NCI-H1417 (cell line): ENCODE measurements at places on chromosomes 6 and 20.

DNA sequence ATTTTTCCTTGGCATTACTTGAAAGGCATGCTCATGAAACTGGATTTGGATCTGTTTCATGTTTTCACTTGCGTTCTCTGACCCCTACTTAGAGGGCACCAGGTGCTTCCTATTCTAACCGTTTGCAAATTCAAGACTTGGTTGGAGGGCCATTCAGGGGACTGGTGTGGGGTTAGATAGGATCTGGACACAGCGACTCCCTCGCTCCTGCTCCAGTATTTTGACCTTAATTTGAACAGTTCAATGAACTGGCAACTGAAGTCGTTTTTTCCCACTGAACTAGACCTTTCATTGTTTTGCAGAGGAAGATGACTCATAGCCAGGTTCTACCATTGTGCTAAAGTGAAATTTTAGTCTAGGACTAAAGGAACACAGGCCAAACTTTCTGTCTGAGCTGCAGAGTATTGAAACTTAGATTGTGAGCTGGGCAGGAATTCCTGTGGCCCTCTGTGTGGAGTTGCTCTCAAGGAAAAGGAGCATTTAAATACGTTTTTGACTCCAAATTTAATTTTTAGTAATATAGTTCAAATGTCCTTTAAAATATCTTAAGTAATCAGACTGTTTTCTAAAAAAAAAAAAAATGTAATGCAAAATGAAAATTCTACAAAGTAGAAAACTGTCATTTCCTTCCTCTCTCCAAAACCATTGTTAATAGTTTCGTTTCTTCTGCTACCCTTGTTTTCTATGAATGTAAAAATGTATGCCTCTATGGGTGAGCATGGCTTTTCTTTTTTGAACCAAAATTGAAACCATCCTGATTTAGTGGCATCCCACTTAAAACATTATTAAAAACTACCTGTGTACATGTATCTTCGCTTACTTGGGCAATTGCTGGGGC is 64.8 kb downstream of the UTRN start:
- DNase-seq, result no peak

- DNase-seq, result no peak
Observed at GRCh38 chr6:92979281-92979680, 440.1 kb downstream of the EPHA7 start.

DNA sequence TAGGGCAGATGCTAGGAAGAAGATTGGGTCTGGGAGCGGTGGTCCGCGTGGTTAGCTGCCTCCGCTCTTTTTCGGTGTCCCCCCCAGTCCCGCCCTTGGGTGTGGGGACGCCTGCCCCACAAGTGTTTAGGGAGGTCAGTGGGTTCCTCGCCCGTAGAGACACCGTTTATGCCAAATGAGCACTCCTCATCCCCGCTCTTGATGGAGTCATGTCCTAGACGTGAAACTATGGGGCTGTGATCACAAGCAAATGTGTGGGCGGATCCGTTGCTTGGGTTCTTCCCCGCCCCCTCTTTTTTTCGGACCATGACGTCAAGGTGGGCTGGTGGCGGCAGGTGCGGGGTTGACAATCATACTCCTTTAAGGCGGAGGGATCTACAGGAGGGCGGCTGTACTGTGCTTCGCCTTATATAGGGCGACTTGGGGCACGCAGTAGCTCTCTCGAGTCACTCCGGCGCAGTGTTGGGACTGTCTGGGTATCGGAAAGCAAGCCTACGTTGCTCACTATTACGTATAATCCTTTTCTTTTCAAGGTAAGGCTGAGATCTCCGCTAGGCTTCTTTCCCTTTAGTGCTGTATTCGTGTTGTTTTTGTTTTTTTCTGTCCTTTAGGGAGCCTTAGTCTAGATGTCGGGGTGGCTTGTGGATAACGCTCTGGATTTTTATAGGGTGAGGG is at the start of gene HSP90AB1:
TSS of gene HSP90AB1 (plus strand) at position 439 of the 675 bp plus-strand sequence. CDS start 1,529 bp downstream, outside the sequence.
- DNase-seq, result peak; percentile 97

DNA sequence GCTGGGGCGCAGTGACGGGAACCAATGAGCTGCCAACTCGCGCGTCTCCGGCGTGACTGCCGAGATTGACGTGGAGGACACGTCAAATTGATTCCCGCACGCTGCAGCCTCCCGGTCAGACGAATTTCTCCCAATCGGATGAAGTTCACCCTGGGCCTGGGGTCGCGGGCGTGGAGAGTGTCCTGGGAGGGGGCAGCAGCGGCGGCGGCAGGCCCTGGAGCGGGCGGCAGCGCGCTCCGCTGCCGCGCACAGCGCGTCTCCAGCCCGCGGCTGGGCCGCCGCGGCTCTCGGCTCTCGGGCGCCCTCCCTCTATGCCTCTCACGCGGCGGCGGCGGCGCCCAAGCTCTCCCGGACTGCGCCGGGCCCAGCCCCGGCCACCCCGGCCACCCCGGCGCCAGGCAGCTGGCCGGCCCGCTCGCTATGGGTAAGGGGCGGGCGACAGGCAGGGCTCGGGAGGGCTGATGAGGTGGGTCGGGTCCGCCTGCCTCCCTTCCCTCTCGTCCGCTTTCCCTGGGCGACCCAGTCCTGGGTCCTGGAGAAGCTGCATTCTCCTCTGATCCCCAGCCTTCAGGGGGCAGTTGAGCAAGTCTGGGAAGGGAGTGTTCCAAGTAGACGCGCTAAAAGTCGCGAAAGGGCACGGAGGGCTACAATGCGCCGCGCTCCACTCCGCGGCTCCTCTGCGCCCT is at the start of gene PAX1:
TSS of gene PAX1 (plus strand) at position 90 of the 686 bp plus-strand sequence. CDS start at position 139, 49 bp downstream.
- no peak for DNase-seq

- DNase-seq, result peak; percentile 77
Observed at GRCh38 chr20:43681468-43681942, 14.6 kb downstream of the MYBL2 start.

GRCh38 chr6:90905351-90905750 is 318.5 kb upstream of the MAP3K7 start:
- peak; percentile 1 for DNase-seq

- DNase-seq, result no peak
Observed at GRCh38 chr6:121770943-121771342, 335.5 kb downstream of the GJA1 start.

DNA sequence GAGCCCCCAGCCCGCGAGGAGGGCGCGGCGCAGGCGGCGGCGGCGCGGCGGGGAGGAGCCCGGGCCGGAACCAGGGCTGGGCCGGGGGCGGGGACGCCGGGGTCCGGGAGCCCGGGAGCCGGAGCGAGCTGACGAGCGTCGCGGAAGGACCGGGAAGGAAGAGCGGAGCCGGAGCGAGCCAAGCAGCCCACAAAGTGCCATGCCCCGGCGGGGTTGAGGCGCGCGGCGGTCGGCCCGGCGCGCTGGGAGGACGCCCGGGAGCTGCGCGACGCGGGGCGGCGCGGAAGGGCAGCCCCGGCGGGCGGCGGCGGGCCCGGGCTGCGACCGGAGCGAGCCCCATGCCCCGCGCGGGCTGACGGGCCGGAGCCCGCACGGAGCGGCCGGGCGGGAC is 289 bp downstream of the FOXP4 start:
- DNase-seq, result peak; percentile 72

GRCh38 chr20:43832096-43832816 is 82.4 kb upstream of the TOX2 start:
- DNase-seq, result no peak

DNA sequence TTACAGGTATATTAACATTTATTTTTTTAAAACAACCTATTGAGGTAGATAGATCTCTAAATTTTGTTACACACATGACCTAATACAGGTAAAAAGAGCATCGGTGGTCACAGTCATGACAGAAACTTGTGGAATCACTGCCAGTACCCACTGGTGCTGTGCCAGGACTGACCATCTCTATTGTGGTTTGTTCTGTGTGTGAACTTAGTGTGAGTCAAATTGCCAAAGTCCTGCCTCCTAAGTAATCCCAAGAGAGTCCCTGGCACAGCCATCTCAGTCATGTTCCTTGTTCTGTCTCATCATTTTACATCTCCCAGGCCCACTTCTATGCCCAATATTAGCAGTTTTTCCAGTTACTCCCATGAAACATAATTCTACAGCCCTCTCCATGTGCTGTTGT is 21.4 kb downstream of the GSTA2 start:
- no peak for DNase-seq

- DNase-seq, result no peak
Observed at GRCh38 chr20:49821870-49822331, 9.3 kb downstream of the SLC9A8 start.

DNA sequence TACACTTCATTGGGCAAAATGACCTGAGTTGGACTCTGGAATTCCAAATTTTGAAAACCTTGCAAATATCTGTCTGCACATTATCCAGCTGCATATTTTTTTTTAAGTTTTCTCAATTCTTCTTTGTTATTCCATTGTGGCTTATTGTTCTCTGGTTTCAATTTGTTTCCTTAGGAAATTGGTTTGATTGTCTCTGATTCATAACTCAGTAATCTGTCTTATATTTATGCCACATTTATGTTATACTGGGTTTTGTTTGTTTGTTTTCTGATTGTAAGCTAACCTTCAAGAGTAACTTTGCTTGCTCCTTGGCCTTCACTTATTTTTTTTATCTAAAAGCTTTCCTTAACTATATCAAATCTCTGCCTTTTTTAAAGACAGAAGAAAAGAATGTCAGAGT is 193.3 kb upstream of the PLCB4 start:
- DNase-seq, result no peak

- no peak for DNase-seq
Observed at GRCh38 chr20:38573413-38573812, 7.6 kb upstream of the ADIG start.

- no peak for DNase-seq
Observed at GRCh38 chr20:1872459-1873097, 22.6 kb upstream of the SIRPA start.

- no peak for DNase-seq
Observed at GRCh38 chr6:170223718-170224693, 66.9 kb downstream of the DLL1 start.

- no peak for DNase-seq
Observed at GRCh38 chr20:39897781-39898466, 791.1 kb downstream of the MAFB start.

- no peak for DNase-seq
Observed at GRCh38 chr6:52910091-52910490, 593 bp upstream of the GSTA3 start.

GRCh38 chr6:169684056-169684455 is 17.8 kb downstream of the WDR27 start:
- DNase-seq, result no peak

GRCh38 chr6:33174784-33175183 is 17.5 kb downstream of the COL11A2 start:
- no peak for DNase-seq

DNA sequence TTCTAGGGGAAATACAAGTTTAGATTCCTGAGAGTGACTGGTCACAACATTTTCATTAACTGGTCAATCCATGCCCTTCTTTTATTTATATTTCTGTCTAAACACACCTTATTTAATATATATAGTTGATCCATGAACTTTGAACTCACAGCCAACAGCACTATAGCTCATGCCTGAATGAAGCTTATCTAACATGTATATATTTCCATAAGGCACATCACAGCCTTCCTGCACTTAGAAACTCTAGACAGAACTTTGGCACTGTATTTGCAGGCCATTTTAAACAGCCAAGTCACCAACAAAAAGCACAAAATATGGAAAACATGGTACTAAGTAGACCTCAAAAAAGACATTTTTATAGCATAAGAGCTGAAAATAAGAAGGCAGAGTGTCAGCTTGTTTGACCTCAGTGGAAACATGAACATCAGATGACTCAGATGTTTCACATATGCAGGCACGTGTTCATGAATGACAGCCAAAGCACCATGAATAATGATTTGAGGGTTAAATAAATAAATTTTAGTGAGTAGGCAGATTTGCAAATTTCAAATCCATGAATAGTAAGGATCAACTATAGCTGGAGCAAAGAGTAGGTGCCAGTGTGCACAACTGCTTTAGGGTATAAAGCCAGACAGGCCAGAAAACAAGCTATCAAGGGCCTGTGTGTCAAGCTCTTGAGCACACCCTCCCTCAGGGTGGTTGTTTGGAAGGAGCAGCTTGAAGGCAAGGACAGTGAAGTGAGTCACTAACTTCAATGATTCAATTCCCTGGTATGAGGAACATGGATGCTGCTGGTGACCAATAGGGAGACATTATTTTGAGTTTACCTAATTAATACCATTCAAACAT is 88.9 kb upstream of the NT5E start:
- DNase-seq, result peak; percentile 13

- DNase-seq, result no peak
Observed at GRCh38 chr6:46451343-46451742, 39.9 kb downstream of the RCAN2 start.

DNA sequence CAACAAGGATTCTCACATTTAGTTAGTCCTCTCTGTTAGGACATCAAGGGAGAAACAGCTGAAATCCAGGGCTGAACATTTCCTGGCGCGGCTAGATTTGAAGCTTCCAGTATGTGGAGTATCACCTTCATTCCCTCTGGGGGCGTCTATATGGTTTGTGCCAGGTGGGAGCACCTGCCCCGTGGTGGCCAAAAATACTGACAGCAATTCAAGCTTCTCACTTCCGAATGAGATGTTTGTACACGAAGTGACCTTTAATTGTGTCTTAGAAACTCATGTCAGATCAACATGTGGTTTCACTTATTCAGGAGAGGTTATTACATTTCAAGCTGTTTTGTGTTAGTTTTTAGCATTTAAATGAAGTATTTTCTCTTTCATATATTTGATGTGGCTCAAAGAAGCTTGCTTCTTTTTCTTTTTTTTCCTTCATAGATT is 67.3 kb upstream of the ZNF217 start:
- DNase-seq, result no peak

DNA sequence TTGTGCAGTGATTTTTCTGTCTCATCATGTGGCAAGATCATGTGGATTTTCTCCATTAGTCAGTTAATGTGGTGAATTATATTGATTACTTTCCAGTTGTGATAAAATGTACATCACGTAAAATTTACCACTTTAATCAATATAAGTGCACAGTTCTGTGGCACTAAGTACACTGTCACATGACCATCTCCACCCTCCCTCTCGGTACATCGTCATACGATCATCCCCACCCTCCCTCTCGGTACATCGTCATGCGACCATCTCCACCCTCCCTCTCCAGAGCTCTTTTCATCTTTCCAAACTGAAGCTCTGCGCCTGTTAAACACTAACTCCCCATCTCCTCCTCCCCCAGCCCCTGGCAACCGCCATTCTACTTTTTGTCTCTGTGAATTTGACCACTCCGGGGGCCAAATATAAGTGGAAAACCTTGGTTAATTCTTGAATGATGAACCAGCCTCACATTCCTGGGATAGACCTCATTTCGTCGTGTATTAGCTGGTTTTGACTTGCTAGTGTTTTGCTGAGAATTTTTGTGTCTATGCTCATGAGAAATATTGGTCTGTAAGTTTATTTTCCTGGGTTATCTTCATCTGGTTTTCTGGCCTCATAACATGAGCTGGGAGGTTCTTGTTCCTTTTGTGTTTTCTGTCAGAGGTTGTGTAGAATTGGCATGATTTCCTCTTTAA is 10.8 kb downstream of the NTSR1 start:
- no peak for DNase-seq

- peak; percentile 63 for DNase-seq
Observed at GRCh38 chr6:98044151-98044561, 761.1 kb upstream of the MMS22L start.

DNA sequence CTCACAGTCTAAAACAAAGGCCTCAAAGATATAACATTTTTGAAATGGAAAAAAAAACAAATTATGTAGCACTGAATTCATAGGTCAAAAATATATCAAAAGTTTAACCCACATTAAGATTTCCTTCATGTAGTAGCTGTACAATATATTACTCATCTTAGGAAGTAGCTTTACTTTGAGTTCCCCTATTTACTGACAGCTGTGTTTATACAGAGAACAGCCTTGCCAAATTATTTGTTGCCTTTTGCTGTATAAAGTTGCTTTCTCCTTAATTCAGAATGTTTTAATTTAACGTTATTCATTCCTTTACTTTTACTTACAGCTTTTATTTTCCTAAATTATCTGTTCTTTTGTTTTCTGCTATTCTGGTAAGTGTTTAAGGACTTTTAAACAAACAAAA is 181.0 kb downstream of the COL12A1 start:
- no peak for DNase-seq

GRCh38 chr6:159606786-159607185 is 86.3 kb downstream of the SOD2 start:
- DNase-seq, result no peak
